T-helper 2 cell (primary cell): ENCODE measurements at places on chromosomes 4 and X.

DNA sequence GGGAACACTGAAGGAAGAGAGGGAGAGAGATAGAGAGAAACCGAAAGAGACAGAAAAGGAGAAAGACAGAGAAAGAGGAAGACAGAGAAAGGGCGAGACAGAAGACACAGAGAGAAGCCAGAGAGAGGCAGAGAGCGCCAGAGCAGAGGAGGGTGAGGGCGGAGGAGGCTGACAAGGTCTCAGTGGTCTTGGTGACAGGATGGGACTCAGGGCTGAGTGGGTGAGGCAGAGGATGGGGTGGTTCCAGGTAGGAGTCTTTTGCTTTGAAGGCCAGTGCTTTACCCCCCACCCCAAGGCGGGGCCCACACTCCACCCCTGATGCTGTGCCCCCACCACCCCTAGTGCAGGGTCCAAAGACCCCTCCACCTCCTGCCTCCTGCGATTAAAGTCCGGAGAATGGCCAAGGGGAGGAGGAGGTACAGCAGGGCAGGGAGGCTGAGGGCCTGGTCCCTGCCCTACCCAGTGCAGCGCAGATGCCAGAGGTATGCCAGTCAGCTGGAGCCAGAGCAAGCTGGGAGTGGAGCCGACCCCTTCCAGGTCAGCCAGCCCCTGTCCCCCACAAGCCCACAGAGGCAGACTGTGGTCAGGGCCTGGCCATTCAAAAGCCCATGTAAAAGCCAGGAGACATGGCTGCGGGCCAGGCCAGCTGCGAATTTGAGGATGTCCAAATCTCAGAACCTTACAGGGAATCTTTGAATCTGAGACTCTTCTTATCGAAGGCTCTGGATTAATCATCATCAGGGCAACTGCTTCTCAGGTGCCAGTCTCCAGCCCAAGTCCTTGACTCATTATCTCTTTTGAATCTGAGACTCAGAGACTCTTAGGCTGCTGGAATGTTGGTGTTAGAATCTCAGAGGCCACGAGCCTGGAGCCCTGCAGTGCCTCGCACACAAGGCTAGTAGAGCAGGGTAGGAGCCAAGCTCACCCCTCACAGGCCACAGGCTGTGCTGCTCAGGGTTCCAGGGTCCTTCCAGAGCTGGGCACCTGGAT, 758 bp downstream of the IQSEC2 start:
- DNase-seq, result no peak

- DNase-seq, result no peak
Observed at GRCh38 chr4:39820186-39820585, 122.2 kb downstream of the UBE2K start.

GRCh38 chrX:37470711-37471110, 100.8 kb upstream of the LANCL3 start:
- no peak for DNase-seq

- DNase-seq, result no peak
Observed at GRCh38 chr4:37590016-37590415, 96.2 kb downstream of the RELL1 start.

GRCh38 chr4:107689912-107690587, 30.0 kb downstream of the PAPSS1 start:
- no peak for DNase-seq

GRCh38 chr4:78565971-78566372, 14.4 kb downstream of the ANXA3 start:
- no peak for DNase-seq

DNA sequence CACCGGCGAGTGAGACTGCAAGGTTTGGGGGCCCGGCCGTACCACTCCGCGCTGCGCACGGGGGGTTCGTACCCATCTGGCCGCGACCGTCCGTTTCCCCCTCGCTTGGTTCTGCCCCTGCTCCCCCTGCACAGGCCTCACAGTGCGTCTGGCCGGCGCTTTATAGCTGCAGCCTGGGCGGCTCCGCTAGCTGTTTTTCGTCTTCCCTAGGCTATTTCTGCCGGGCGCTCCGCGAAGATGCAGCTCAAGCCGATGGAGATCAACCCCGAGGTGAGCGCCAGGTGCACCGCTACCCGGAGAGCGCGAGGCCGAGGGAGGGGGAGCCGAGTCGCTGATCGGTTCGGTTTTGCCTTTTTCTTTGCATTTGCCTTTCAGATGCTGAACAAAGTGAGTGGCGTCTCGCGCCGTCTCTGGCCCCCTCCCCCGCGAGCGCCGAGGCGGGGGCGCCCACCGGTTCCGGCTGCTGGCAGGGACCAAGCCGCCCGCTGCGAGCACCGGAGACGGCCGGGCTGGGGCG, at the start of gene UCHL1:
Gene UCHL1, plus strand, starts transcription at position 189 of the 517 bp plus-strand sequence. Its CDS starts 49 bp downstream, at position 238.
- peak; percentile 3 for DNase-seq

GRCh38 chr4:101851672-101852071, 61.1 kb downstream of the BANK1 start:
- DNase-seq, result no peak

GRCh38 chr4:119615068-119615719, 13.4 kb downstream of the PDE5A start:
- no peak for DNase-seq

- no peak for DNase-seq
Observed at GRCh38 chrX:28491941-28492340, 95.3 kb upstream of the IL1RAPL1 start.

GRCh38 chr4:15327311-15328298, 100.2 kb upstream of the C1QTNF7 start:
- DNase-seq, result no peak

DNA sequence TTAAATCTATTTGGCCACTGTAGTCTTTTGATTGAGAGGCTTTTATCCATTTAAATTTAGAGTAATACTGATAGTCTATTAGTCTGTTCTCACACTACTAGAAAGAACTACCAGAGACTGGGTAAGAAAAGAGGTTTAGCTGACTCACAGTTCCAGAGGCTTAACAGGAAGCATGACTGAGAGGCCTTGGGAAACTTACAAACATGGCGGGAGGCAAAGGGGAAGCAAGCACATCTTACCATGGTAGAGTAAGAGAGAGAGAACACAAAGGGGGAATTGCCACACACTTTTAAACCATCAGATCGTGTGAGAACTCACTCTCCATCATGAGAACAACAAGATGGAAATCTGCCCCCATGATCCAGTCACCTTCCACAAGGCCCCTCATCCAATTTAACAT, 410.9 kb downstream of the PDGFC start:
- DNase-seq, result no peak

- no peak for DNase-seq
Observed at GRCh38 chr4:126755506-126755905, 877.3 kb upstream of the INTU start.

GRCh38 chr4:152464030-152464823, 71.7 kb downstream of the FBXW7 start:
- DNase-seq, result no peak

DNA sequence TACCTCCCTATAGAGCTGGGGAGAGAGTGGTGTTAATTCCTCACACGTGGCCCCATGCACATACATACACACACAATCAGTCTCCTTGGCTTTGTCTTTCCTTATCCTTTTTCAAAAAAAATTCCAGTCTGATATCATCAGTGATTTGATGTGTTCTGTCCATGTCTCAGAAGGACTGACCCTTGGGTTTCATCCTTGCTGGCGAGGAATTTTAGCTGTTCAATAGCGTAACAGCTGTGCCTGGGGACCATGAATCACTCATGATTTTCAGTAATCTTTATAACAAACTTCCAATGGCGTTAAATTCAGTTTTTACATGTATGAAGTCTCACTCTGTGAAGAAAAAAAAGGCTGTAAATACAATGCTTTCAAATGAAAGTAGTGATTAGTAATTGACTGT, 204.6 kb downstream of the RBMX2 start:
- DNase-seq, result no peak

GRCh38 chr4:54596201-54596600, 61.6 kb upstream of the KIT start:
- DNase-seq, result no peak

- DNase-seq, result no peak
Observed at GRCh38 chr4:90606781-90607180, 479.6 kb downstream of the CCSER1 start.

GRCh38 chr4:95158045-95158444, 390.7 kb downstream of the UNC5C start:
- DNase-seq, result no peak

- no peak for DNase-seq
Observed at GRCh38 chr4:63728480-63729177, 680.6 kb downstream of the TECRL start.

- DNase-seq, result no peak
Observed at GRCh38 chr4:135735512-135735911, 1533.9 kb upstream of the PABPC4L start.

- no peak for DNase-seq
Observed at GRCh38 chr4:151519728-151520415, 110.9 kb downstream of the FHIP1A start.

DNA sequence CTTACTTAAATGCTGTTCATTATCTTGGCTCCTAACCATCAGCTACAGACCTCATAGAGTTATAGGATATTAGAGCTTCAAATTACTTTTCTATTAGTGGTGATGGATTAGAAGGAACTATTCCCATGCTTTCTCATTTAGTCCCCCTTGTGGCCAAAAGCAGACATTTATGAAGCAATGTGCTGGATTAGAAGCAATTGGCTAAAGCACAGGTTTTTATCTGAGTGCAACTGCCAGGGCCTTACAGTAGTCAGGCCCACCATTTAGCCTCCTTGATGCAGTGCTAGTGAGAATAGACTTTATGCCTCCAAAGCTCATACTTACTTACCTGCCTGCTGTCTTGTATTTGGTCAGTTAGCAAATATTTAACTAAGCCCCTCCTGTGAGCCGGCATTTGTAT, 93.0 kb downstream of the TSPAN7 start:
- no peak for DNase-seq

GRCh38 chr4:86472377-86473019, 112.6 kb upstream of the MAPK10 start:
- DNase-seq, result no peak

- DNase-seq, result no peak
Observed at GRCh38 chrX:42073448-42073847, 150.1 kb upstream of the CASK start.

GRCh38 chrX:31213941-31214340, 142.1 kb upstream of the FTHL17 start:
- no peak for DNase-seq

DNA sequence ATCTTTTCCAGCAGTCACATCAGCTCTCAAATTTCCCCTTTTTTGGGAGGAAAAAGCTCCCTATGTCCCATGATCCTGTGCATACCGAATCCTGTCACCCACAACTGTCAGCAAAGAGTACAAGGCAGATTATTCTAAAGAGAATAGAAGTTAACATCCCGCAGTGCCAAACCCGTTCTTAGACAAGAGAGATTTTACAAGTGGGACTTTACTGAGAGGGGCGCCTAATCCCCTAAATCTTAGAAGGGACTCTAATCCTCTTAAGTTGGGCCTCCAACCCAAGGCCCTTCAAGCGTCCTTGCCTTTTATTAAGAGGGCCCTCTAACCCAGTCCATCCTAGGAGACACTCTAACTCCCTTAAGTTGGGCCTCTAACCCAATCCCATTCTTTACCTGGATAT, 193.9 kb downstream of the CPXCR1 start:
- DNase-seq, result no peak

GRCh38 chrX:12245650-12246645, 107.7 kb downstream of the FRMPD4 start:
- no peak for DNase-seq

DNA sequence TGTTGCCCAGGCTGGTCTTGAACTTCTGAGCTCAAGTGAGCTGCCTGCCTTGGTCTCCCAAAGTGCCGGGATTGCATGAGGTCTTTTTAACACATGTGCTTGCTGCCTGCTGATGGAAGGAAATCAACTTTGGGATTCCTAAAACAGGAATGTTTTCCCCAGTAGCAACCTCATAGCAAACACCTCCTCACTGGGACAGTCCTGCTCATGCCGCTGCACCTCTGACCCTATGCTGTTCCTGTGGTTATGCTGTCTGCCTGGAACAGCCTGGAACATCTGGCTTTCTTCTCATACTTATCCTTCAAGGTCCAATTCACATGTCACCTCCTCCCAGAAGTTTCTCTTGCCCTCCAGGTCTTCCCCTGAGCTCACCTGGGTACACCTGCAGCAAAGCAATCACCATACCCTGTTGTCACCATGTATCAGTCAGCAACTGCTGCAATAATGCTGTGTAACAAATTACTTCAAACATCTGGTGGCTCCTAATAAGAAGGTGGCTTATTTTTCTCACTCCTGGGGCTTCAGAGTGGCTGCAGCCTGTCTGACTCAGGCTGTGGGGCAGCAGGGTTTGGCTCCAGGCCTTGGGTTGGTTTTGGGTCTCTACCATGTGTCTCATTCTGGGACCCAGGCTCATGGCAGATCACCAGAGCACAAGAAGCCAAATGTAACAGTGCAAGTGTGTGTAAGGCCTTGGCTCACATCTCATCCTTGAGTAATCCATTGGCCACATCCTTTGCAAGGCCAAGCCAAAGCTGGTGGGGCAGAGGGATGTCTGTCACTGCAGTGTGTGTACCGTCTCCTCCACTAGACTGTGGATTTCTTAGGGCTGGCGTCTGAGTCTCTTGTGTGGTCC, 59.4 kb upstream of the SORCS2 start:
- no peak for DNase-seq

- DNase-seq, result no peak
Observed at GRCh38 chr4:140812916-140813315, 56.7 kb upstream of the TBC1D9 start.

GRCh38 chr4:53638919-53639318, 47.6 kb upstream of the LNX1 start:
- DNase-seq, result no peak

DNA sequence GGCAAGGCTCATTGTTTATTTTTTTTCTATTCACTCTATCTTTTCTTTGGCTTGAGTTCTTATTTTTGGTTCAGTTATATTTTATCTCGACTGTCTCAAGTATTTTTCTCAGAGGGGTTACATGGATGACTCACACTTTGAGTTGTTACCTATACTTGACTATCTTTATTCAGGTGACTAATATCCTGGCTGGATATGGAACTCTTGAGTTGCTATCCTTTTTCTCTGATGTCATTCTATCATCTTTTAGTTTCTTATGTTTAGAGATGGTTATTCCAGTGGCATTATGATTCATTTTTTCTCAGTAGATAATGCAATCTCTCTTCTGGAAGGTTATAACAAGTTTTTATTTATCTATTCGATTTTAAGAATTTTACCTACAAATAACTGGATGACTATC, 117.9 kb downstream of the COX18 start:
- no peak for DNase-seq

DNA sequence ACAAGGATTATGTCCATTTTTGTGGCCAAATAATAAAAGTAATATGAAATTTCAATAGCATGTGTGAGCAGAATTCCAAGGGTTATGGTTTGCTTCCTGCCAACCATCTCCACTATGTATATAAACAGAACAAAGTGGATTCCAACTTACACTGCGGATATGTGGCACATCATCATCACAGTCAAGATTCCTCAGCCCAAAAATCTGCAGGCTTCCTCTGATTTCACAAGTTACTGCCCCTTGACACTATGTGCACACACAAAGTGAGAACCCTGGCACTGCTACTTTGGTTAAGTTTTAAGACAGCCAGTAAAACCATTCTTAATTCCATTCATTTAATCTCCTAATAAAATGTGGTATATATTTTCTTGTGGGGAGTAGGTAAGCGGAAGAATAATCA, 76.4 kb downstream of the LEF1 start:
- no peak for DNase-seq

DNA sequence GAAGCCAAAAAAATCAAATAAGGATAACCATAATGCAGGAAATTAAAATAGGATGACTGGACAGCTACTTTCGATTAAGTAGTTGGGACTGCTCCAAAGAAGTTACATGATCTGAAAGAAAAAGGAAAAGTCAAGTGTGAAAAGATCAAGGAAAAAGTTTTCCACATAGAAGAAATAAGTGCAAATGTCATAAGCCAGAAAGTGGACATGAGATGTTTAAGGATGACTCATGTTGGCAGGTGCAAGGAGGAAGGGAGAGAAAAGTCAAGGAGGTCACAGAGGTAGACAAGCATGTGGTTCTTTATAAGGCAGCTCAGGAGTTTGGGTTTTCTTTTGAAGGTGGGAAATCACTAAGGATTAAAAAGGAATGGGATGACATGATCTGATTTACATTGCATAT, 89.8 kb upstream of the GPRIN3 start:
- no peak for DNase-seq
